ENCODE measurements at places on chromosomes 11 and 22. TPM values are rescaled to one million over a fixed set of nuclear protein-coding genes. Genes with fewer than 3 reads are reported as not detected.

Gene OR52E8
- not detected for polyA plus RNA-seq

Gene KBTBD3
- polyA plus RNA-seq: 9.4 TPM

Gene KRTAP5-9
- 0.34 TPM for polyA plus RNA-seq

Gene FGF4
- polyA plus RNA-seq: not detected

Gene GP1BB
- polyA plus RNA-seq: 6.5 TPM

Gene ZBED5
- 100 TPM for polyA plus RNA-seq

Gene PNPLA5
- 0.08 TPM for polyA plus RNA-seq

GRCh38 chr11:61120706-61121191 lies 18.5 kb downstream of the CD5 start:
- no peak for DNase-seq

Gene CRYBB1
- 1.2 TPM for polyA plus RNA-seq

DNA sequence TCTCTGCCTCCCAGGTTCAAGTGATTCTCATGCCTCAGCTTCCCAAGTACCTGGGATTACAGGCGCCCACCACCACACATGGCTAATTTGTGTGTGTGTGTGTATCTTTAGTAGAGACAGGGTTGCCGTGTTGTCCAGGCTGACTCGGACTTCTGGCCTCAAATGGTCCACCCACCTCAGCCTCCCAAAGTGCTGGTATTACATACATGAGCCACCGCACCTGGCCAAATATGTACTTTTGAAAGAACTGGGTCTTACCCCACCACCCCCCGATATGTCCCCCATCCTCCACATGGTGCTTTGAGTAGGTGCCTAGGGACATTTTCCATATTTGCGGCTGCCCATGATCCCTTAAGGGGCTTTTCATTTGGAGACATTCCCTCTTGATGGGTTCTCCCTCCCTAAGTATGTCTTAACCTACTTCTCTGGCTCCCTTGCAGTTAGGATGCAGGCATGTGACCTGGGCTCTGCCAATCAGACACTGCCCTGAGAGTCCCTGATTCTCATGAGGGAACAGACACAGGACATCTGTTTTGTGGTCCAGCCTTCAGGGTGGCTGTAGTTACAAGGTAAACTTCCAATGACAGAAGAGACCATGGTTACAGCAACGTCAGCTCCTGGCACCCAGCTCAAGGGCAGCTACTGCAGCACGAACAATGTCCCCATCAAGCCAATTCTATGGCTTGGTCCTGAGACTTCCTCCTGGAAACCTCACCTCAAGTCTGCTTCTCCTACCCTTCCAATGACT lies 48.4 kb downstream of the CHST1 start:
- no peak for DNase-seq

- peak; percentile 75 for DNase-seq
Measured at GRCh38 chr11:128424271-128424711, 163.1 kb downstream of the ETS1 start.

Gene B3GAT3
- polyA plus RNA-seq: 39.9 TPM

DNA sequence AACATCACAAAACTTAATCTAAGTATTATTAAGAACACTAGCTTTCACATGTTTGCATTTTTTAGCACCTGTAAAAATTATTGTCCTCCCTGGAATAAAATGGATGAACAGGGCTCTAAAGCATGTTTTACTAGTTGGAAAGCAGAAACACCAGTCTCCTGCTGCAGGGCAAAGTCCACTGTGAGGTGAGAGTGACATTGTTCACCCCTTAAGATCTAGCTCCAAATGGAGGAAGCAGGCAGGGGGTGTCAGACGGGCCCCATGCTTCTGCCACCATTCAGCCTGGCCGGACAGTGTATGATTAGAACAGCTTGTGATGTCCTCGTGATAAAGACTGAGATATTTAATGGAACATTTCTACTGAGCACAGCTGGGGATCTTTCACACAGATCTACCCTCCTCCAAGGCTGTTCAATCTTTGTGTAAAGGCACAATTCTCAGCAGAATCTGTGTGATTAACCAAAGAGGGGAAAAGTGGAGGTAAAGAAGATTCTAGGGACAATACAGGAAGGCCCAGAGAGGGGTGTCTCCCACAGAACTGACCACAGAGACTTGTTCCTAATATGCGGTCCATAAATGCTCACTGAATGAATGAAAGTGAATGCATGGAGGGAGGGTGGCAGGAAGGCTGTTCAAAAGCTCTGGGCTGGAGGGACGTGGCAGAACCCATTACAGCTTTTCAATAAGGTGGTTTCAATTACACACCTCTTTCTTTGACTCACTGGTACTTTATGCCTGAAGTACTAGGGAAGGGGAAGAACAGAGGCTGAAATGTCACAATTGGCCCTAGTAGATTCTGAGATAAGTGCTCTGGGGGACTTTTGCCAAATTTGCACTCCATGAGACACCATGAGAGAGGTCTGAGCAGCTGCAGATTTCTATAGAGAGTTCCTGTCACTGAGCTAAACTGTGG lies 239.1 kb upstream of the ARHGAP20 start:
- DNase-seq: no peak

Gene MPPED1
- 0.25 TPM for polyA plus RNA-seq

DNA sequence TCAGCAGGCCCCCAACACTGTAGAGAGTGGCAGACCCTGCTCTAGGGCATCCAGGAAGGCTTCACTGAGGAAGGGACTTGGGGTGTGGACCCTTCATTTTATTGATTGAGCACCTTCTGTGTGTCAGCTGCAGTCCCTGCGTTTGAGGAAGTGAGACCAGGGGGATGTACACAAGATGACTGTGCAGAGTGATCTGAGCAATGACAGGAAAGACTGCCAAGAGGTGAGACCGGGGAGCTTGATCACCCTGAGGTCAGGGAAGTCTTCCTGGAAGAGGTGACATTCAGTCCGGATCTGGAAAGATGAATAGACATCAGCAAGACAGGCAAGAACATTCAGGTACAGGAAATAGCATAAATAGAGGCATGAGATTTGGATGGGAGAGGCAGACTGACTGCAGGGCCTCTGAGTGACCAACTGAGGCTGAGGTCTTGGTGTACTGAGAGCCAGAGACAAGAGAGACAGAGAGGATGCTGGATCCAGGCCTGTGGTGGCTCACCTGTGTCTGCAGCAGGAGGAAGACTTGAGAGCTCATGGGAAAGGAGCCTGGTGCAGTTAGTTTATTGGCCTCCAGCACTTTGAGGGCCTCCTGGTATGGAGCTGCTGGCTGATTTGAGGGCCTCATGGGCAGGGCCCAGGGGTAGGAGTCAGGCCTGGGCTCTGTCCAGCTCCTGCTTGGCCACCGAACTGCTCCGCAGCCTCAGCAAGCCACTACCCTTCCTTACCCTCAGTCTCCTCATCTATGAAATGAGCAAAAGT lies 5.2 kb downstream of the DGAT2 start:
- DNase-seq: no peak

GRCh38 chr22:26853495-26853894 lies 196.1 kb downstream of the MIAT start:
- DNase-seq: no peak

DNA sequence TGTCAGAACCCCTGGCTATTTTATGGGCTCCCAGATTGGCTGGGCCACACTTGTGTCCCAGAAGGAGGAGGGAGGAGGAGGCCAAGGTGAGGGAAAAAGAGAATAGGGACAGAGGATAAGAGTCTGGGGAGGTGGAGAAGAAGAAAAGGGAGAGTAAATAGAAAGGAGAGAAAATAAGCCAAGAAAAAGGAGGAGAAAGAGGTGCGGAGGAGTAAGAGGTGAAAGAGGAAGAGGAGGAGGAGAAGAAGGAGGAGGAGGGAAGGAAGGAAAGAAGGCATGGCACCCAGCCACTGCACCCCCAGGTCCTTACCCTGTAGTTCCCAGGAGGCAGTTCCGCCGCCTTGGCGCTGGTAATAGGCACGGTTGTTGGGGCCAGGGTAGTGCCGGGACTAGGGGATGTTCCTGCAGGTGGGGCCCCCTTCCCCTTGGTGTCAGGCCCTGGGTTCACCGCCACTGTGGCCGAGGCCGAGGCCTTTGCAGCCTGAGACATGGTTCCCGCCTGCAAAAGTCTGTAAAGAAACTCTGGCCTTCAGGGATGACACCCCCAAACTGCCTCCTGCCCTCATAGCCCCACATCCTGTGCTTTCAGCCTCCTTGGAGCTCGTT lies 1.9 kb downstream of the CRYBB1 start:
- no peak for DNase-seq

DNA sequence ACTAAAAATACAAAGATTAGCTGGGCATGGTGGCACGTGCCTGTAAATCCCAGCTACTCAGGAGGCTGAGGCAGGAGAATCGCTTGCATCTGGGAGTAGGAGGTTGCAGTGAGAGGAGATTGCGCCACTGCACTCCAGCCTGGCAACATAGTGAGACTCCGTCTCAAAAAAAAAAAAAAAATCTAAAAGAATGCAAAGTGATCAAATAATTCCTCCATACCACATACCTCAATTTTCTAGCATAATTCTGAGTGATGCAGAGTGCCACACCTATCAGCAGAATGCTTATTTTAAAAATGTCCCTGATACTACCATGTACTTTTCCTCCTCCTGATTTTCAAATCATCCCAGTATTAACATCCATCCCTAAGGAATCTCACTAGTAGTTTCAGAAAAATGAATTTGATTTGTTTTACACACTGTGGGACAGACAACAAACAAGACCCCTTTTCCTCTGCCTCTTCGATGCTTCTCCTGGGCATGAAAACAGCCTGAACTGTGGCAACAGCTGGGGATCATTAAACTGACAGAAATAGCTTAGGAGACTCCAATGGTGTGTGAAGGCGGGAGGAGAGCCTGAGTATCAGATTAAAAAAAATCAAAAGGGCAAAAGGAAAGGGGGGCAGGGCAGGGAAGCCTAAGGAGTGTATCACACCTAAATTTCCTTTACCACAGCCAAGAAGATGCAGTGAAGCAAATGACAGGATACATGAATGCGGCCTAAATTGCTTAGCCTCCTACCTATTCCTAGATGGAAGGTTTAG lies 114.7 kb downstream of the SGSM3 start:
- peak; percentile 54 for DNase-seq

DNA sequence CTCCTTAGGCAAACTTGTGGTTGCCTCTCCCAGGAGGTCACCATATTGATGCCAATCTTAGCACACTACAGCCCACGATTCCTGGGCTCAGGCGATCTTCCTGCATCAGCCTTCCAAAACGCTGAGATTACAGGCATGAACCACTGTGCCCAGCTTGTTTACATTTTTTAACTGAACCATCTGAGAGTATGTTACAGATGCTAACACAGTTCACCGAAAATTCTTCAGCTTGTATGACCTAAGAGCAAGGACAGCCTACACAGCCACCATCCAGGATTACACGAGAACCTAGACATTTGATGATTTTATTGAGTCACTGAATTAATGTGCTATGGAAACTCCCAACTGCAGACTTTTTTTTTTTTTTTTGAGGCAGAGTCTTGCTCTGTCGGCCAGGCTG lies 5.8 kb upstream of the LGALS1 start:
- no peak for DNase-seq

Gene SCGB1A1
- polyA plus RNA-seq: 30.1 TPM

Gene MDK
- polyA plus RNA-seq: 952 TPM

DNA sequence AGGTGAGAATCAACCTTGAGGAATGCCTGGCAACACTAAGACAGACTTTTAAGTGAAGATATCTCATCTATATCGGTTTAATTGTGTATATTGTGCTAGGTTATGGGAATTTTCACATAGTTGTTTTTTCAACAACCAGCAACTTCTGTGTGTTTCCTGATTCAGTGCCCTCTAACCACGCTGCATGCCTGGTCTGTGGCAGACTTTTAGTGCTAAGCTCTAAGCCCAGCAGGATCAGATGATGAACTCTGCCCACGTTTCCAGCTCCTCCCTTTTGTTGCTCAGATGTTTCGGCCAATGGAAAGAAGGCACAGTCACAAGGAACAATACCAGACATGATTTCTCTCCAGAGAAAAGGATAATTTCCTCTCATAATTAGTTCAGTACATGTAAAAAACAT lies 1.4 kb upstream of the VWA5A start:
- DNase-seq: no peak

- no peak for DNase-seq
Measured at GRCh38 chr11:124633355-124633754, 10.7 kb downstream of the TBRG1 start.

GRCh38 chr22:27274770-27275449 lies 526.6 kb downstream of the MN1 start:
- DNase-seq: no peak

GRCh38 chr11:65899356-65900124 lies 648 bp downstream of the FOSL1 start:
- DNase-seq: no peak

- DNase-seq: no peak
Measured at GRCh38 chr11:129576652-129577051, 201.0 kb downstream of the BARX2 start.

DNA sequence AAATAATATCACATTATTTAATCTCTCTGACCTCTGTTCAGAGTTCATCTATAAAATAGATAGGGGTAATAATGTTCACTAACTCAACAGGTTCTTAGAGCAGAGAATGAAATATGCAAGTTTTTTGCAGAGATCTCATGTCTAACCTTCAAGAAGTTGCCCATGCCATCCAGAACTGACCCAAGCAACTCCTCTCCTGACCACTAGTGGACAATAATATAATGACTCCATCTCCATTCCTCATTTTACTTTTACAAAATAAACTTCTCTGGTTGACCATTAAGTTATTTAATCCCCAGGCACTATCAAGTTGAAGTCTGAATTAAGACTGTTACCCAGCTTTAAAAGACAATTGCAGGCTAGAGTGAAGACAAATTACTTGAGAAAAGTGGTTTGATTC lies 382.6 kb downstream of the KCNA4 start:
- no peak for DNase-seq
